Activated effector memory CD4-positive, alpha-beta T cell treated with Interleukin-2 at 50 U/mL for 16 hours (primary cell): ENCODE measurements at places on chromosomes 3 and 15.

DNA sequence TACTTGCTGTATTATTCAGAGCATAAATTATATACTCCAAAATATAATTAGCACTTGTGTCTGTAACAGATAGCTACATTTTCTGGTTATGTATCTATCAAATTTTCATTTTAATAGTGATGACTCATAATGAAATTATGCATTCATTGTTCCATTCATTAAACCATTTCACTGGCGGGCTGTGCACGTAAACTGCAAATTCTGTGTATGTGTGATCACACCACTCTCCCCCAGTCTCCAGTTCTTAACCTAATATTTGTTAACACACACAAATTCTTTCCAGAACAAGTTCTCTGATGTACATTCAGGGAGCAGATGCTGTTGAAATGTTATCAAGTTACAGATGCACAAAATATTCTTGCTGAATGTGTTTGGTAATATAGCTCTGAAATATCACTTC, 3.8 kb upstream of the KCNMB2 start:
- DNase-seq = no peak

GRCh38 chr3:40901298-40901697, 298.0 kb upstream of the CTNNB1 start:
- DNase-seq = no peak

DNA sequence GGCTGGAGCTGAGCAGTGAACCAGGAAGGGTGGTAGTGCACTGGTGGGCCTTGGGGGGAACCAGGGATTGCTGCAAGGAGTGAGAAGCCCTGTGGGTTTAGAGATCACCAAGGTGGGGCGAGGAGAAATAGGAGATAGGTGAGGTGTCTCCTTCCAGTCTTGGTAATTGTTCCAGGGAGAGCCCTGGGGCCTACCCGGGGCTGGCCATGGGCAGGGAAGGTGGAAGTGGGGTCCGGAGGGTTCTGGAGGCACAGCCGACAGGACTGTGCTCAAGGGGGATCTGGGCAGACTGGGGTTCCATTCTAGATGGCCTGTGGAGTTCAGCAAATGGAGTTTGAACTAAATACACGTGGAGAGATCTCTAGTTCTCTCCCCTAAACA, 4.5 kb downstream of the CHST13 start:
- DNase-seq = no peak

DNA sequence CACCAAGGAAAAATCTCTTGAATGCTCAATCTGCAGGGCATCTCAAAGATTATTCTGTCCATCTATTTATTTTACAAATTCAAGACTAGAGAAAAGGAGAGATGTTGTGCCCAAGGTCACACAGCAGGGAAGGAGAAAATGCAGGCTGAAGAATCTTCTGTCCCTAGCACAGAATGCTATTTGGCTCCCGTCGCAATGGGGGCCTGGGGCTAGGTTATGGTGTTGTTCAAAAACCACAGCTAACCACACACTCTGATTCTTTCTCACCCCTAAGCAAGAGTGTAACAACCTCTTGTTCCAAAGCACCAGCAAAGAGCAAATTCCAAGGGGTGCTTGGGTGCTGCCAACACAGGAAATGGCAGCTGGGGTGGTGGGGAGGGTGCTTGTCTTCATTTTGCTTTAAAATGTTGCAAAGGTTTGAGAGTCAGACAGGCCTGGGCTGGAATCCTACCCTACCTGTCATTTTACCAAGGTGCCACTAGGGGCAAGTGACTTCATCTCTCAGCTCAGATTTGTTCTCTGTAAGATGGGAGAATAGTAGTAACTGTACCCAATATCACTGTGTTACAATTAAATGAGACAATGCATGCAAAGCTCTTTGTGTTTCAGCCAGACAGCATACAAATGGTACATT, 112.5 kb downstream of the ADAMTS9 start:
- no peak for DNase-seq

GRCh38 chr15:50363612-50364011, 8.6 kb upstream of the GABPB1 start:
- DNase-seq = no peak

DNA sequence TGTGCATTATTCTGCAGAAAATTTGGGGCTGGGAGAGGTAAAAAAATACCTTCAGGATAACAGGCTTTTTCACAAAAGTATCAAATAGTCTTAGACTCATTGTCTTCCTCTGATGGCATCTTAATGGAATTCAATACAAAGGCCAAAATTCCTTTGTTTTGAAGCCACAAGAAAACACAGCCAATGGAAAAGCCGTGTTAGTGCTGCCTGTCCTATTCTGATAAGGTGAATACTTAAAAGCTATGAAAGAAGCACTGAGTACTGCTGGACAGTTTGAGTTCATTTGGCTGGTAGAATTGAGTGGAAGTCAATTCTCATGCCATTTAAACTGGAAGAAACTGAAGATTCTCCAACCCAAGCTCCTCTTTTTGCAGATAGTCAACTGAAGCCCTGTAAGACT, 395.3 kb upstream of the TPRG1 start:
- DNase-seq = no peak

GRCh38 chr3:18208091-18208490, 217.0 kb downstream of the SATB1 start:
- no peak for DNase-seq

DNA sequence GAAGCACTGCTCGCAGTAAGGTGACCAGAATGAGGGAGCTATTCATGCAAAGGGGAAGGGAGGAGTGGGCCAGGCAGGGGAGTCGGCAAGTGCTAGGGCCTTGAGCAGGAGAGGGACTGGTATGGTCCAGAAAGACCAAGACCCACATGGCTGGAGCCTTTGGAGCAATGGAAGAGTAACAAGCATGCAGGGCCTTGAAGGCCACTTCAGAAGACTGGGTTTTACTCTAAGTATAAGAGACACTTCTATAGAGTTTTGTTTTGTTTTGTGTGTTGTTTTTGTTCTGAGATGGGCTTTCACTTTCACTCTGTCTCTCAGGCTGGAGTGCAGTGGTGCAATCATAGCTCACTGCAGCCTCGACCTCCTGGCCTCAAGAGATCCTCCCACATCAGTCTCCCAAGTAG, 42.0 kb downstream of the BFSP2 start:
- DNase-seq = no peak

- DNase-seq = no peak
Observed at GRCh38 chr15:77753281-77753873, 120.7 kb upstream of the LINGO1 start.
